ENCODE measurements at places on chromosomes 5 and 9.

DNA sequence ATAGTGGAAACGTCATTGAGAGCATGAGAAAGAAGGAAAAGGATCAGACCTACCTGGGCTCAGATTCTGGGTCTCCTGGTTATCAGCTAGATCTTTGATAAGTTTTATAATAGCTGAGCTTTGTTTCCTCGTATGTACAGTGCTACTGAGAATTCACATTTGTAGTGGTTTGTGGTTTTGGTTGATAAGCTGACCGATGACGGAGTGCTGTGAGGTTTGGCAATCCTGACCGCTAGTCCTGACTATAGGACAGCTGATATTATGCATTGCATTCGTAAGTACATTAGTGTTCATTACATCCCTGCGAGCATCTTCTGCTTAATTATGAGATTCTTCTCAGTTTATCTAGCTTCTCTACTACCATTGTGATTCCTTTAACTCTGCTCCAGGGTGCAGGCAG, 190.7 kb upstream of the SLC27A6 start:
- DNase-seq = no peak

GRCh38 chr5:102715082-102715807, 39.9 kb upstream of the PAM start:
- no peak for DNase-seq

GRCh38 chr9:134419684-134420076, 93.4 kb downstream of the RXRA start:
- no peak for DNase-seq

DNA sequence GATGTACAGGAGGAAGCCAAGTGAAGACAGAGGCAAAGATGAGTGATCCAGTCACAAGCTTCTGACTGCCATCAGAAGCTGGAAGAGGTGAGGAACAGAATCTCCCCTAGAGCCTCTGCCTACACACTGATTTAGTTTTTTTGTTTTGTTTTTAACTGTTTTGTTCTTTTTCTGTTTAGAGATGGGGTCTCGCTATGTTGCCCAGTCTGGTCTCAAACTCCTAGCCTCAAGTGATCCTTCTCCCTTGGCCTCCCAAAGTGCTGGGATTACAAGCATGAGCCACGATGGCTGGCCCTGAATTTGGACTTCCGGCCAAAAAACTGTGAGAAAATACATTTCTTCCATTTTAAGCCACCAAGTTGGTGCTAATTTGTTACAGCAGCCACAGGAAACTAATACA, 204.7 kb upstream of the ZNF608 start:
- no peak for DNase-seq

GRCh38 chr5:1343315-1343751, 1.6 kb downstream of the CLPTM1L start:
- no peak for DNase-seq

DNA sequence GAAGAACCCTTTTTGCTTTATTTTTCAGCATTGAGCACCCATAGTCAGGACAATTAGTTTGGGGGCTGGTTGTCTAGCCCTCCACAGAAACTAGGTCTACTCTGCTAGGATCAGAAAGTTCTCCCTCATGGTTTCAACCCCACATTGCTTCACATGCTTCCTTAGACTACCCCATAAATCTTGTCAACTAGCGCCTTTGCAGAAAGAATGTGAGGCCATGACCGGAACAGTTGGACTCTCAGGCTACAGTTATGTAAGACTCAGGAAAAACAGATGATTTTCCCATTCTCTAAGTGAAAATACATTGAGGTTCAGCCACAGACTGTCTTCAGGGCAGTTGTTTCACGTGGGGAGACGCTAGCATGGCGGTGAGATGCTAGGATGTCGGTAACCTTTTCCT, 255.6 kb downstream of the NR3C1 start:
- DNase-seq = no peak

DNA sequence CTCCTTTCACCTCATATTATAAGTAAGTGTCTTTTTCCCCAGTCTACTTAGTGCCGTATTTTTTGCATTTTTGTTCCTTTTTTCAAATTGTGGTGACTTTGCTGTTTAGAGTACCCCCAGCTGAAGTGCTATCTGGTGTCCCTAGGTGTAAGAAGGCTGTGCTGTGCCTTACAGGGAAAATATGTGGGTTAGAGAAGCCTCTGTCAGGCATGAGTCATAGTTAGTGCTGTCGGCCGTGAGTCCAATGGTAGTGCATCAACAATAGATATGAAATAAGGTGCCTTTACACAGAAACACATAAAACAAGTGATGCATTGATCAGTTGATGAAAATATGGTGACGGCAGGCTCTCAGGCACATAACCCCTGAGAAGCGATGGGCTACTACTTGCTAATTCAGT, 20.1 kb downstream of the SYK start:
- no peak for DNase-seq

DNA sequence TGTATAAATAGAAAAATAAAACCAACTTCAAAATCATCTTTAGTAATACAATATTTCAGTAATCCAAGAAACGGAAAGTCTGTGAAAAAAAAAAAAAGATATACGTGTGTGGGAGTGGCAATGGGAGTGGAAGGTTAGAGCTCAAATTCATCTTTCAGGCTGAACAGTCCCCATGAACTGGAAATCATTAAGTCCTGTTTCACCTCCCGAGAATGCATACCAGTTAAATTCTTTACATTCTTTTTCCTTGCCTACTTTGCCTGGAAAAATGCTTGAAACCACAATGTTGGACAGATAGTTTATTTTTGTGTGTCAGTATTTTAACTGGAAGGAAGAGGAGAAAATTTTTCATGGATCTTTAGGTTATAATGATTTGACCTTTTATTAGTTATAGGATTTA, 166.8 kb downstream of the MUSK start:
- no peak for DNase-seq

GRCh38 chr5:138391859-138392386, 39.4 kb downstream of the KDM3B start:
- no peak for DNase-seq

DNA sequence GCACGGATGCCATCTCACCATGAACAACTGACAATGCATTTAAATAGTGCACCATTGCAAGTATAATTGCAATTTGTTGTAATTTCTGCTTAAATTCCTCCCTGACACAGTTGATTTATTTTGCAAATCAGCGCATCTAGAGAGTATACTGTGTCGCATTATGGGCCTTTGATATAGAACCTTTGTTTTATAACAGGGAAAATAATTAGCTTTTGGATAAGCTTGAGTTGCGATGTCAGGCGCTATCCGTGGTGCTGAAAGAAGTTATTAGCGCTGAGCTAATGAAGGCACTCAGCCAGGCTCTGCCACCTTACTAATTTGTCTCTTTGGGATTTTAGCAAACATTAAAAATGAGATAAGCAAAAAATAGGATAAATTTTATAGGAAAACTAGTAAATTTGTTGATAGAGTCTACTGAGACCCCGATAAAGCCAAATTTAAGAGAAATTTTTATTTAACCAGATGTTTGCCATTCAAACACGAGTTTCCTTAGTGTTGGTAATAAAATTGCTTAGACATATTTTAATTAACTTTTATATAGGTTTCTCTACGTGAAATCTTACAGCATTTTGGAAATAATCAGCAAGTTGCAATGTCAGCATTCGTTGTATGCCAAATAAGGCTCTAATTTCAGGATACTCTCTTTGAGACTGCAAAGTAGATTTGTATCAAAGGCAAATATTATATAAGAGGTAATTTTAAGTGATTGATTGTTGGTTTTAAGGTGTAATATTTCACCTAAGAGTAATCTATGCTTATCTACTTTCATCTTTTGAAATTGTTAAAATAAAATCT, 355.5 kb downstream of the TLR4 start:
- DNase-seq = no peak

DNA sequence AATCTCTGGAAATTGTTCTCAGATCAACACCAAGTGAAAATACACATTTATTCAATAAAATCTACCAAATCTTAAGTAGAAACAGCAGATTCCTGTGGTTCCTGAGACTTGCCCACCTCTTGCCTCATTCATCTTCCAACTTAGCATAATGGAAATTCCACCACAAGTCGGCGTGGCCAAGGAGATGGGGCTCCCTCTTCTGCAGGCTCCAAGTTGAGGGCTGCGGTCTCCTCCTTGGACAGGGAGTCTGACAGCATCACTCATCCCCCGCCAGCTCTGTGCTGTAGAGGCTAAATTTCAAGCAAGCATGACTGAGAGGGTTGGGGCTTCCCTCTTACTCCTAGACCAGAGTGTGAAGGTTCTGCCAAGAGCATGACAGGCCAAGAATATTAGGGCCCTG, 273.7 kb downstream of the DIRAS2 start:
- no peak for DNase-seq

DNA sequence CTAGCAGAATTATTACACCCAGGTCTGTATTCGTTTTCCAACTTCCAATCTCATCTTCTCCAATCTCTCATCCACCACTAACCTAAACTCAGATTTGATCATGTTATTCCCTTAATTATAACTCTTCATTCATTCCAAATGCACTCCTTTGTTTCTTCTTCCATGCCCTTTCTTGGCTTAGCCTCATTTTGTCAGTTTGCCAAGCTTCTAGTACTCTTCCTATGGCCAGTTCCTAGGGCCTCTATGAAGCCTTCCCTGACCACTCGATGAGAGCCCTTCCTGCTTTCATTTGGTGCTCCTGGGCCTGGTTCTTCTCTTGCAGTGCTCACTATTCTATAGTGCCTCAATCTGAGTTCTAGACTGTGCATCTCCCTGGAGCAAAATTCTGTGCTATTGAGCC, 5.8 kb downstream of the FAM219A start:
- DNase-seq = no peak

DNA sequence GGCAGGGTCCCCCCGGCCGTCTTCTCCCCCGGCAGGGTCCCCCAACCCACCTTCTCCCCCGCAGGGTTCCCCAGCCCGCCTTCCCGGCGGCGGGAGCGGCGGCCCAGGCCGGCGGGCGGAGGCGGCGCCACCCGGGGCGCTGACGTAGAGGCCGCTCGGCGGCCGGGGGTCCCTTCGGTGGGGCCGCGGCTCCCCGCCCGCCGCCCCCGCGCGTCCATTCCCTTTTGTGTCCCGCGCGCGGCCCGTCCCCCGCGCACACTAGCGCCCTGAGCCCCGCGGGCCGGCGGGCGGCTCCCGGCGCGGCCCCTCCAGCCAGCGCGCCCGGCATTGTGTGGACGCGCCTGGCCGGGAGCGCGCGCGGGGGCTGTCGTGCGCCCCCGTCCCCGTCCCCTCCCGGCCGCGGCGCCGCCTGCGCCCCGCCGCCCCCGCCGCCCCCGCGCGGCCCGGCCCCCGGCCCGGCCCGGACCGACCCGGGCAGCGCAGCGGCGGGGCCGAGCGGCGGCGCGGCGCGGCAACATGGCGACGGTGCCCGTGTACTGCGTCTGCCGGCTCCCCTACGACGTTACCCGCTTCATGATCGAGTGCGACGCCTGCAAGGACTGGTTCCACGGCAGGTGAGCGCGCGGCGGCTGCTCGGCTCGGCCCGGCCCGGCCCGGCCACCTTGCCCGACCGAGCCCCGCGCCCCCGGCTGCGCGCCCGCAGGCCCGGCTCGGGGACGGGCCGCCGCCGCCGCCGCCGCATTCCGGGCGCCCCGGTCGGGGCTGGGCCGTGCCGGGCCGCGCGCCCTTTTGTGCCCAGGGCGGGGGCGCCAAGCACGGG, at the start of gene PHF2:
Gene PHF2 (plus strand): TSS at position 327 of the 820 bp plus-strand sequence. CDS start 190 bp downstream, at position 517.
- no peak for DNase-seq

DNA sequence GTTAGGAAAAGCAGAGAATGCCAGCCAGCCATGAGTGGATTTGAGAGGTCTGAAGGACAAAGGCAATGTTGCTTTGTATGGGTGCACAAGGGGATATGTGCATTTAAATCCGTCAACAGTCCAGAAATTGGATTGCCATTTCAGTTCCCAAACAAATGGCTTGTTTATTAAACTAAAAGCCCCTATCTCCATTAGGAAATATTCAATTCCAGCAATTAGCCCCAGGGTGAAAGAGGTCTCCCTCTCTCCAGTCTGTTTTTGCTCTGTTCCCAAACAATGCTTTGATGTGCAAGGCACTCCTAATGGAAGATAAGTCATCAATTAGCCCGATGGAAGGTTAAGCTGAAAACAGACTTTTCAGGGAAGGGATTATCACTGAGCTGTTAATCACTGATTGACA, 101.3 kb downstream of the C9orf152 start:
- DNase-seq = no peak

DNA sequence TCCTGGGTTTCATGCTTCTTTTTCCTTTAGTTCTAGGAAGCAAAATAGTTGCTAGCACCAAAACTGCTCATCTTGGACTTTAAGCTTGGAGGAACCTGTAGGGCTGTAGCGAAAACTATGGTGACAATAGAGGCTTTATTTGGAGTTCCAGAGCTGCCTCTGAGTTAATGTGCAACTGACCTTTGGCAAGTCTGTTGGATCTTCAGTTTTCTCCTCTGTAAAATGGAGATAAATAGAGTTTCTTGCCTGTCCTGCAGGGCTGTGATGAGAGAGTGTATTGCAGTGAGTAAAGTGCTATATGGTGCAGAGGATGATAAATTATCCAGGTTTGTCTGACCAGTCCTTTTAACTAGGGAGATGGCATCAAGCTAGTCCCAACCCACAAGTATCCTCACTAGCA, 417.0 kb downstream of the MAN2A1 start:
- DNase-seq = no peak

DNA sequence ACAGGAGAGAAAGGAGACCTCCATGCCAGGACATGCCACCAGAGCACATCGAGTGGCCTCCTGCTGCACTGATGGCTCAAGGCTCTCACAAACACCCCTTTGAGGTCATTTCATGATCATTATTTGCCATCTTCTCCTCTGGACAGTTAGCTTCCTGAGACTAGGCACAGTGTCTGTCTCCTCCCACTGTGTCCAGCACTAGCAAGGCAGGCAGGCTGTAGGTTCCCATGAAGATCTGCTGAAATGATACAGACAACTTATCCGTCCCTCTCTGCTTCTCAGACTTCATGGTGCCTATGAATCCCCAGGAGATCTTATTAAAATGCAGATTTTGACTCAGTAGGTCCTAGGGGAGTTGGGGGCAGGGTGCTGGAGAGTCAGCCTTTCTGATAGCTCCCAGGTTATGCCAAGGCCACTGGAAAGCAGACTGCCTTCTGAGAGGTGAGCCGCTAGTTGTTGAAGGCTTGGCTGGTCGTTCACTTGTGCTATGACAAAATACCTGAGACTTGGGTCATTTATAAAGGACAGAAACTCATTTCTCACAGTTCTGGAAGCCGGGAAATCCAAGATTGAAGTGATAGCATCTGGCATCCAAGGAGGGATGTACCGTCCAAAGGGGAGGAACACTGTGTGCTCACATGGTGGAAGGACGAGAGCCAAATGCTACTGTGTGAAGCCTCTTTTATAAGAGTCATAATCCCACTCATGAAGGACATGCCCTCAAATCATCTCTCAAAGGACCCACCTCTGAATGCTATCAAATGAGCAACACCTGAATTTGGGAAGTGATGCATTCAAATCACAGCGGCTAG, 183.4 kb downstream of the SPOCK1 start:
- DNase-seq = no peak

GRCh38 chr9:113154471-113154870, 3.7 kb downstream of the SLC31A2 start:
- DNase-seq = no peak

GRCh38 chr9:115690786-115691496, 462.6 kb upstream of the PAPPA start:
- DNase-seq = no peak

DNA sequence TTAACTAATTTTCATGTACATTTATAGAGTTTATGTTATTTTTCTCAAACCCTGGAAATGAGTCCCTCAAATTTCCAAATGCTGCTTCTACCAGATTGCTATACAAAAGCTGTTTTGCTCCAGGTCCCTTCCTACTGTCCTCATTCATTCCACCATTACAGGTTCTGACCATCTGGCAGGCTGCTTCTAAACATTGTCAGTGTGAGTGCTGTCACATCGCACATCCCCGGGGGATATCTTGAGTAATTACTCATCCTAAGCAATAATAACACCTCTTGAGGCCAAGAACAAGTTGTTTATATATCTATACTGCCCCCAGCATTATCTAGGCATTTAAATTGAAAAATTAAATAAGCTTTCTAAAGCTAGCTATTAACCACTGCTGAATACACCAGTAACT, 1675.3 kb upstream of the CDH6 start:
- DNase-seq = no peak

All from activated CD4-positive, CD25-positive, alpha-beta regulatory T cell (primary cell).